ENCODE measurements at places on chromosomes 1 and 21.
A peak's percentile ranks its signal among the peaks of the same experiment; 100 is the strongest.

GRCh38 chr21:39003982-39004633 lies 179.1 kb downstream of the PSMG1 start:
- peak; percentile 41 for DNase-seq

- no peak for DNase-seq
Observed at GRCh38 chr1:2135941-2136340, 58.6 kb downstream of the FAAP20 start.

GRCh38 chr1:227738820-227739219 lies 3.6 kb downstream of the SNAP47 start:
- no peak for DNase-seq

GRCh38 chr1:63981408-63981773 lies 207.6 kb downstream of the ROR1 start:
- DNase-seq: no peak

GRCh38 chr1:22383526-22384294 lies 67.9 kb upstream of the ZBTB40 start:
- DNase-seq: no peak

GRCh38 chr1:27868932-27869718 lies 3.2 kb upstream of the THEMIS2 start:
- DNase-seq: peak; percentile 24

GRCh38 chr1:64183395-64184002 lies 19.9 kb upstream of the UBE2U start:
- no peak for DNase-seq

DNA sequence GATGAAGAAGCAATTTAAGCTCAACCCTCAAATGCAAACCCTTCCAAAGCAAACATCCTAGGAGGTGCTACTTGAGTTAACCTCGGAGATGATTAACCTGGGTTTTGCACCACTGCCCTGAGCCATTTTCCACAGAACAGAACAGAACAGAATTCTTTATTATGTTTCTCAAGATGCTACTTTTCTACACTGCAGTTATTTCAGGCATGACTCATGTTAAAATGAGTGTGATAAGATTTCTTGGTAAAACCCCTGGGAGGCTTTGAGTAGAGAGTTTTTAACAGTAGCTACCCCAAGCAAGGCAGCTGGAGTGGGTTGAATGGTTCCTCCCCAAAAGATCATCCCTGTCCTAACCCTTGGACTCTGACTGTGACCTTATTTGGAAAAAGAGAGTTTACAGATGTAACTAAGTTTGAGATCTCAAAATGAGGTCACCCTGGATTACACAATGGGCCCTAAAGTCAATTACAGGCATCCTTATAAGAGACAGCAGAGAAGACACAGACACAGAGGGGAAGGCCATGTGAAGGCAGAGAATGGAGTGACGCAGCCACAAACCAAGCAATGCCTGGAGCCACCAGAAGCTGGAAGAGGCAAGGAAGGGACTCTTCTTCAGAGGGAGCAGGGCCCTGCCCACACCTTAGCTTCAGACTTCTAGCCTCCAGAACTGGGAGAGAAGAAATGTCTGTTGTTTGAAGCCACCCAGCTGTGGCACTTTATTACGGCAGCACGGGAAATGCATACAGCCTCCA lies 153.4 kb downstream of the ETS2 start:
- no peak for DNase-seq

DNA sequence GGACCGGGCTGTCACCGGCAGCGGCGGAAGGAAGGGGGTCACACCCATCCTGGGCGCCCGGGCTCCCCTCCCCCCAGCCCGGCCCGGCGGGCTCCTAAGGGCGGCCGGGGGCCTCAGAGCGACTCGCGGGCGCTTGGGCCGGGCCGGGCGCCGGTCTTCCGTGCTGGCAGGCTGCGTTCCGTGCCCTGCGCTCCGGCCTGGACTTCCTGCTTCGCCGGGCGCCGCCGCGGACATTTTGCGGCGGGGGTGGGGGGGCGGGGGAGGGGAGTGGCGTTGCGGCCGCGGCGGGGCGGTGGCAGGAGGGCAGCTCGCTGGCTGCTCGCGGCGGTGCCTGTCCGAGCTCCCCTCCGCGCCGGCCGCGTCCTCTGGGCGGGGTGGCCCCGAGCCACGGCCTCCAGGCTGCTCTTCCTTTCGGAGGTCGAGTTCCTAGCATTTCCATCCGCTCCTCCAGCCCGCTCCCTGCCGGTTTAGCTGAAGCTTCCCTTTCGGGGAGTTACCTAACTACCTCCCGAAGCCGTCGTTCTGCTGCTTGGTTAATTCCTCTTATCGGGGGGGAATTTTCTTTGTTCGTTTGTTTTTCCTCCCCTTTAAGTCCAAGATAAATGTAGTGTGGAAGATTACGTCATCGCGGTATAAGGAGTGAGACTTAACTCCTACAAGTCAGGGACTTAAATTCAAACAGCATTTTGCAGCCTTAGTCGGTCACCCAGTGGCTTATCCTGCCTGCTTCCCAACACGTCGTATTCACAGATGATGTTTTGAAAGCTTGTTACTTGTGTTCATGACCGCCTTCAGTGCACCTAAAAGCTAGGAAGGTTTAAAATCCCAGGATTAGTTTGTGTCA lies 730 bp downstream of the CDC42 start:
- DNase-seq: peak; percentile 70

- DNase-seq: no peak
Observed at GRCh38 chr1:33823830-33824229, 40.0 kb upstream of the HMGB4 start.

- DNase-seq: no peak
Observed at GRCh38 chr1:211487082-211487481, 4.9 kb downstream of the RD3 start.

Measured in left cardiac atrium (tissue), 4 donors.